ENCODE measurements at places on chromosomes 1 and 21.

DNA sequence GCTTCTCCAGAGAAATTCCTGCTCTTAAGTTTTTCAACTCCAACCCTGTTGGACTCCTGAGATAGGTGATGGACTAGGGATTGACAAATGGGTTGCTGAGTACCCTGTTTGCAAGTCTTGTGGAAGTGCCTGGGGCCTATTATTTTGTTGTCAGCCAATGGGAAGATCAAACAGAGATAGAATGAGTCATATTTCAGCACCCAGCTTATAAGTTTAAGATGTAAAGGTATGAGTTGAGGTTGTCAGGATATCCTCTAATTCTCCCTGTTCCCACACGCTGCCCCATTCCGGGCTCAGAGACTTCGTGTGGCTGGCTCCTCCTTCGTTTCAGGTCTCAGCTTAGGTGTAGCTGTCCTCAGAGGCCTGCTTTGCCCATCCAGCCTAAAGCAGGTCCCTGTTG lies 91.8 kb downstream of the CENPF start:
- DNase-seq: no peak

DNA sequence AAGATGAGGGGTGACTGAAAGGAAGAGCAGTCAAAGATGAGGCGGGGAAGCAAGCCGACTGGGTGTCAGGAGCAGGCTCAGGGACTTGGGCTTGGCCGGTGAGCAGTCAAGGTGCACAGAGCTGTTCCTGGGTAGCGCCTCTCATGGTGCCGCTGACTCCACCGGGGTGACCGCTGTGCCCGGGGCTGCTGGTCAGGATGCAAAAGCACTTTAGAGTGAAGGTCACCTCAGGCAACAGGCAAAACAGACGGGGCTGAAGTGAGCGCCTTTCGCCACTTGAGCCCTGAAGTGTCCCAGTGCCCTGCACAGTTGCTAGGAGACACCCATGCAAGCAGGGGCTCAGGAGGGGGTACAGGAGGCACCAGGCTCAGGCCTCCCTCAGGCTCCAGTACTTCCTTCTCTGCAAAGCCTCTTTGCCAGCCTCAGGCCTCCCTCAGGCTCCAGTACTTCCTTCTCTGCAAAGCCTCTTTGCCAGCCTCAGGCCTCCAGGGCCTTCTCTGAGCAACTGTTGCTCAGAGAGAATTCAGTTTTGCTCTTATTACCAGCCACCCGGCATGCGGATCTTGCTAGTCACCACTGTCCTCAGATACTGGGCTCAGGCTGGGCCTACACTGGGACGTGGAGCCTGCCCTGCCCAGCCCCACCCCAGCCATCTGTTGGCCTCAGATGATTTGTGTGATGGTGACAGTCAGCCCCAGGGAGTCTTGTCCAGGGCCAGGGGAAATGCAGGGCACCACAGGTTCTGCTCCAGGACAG lies 99.7 kb upstream of the IRF2BP2 start:
- peak; percentile 53 for DNase-seq

DNA sequence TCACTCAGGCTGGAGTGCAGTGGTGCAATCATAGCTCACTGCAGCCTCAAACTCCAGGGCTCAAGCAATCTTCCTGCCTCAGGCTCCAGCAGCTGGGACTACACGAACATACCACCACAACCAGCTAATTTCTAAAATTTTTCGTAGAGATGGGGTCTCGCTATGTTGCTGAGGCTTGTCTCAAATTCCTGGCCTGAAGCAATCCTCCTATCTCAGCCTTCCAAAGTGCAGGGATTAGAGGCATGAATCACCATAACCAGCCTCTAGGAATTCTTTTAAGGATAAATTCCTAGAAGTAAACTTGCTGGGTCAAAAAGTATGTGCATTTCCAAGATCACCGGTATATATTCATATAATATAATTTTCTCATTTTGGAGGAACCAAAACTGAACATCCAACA lies 17.6 kb upstream of the HUNK start:
- no peak for DNase-seq

- no peak for DNase-seq
These were observed 3.4 kb upstream of the B3GALNT2 start for GRCh38 chr1:235507623-235508022.

- no peak for DNase-seq
These were observed 698.5 kb upstream of the BRINP3 start for GRCh38 chr1:191176131-191176530.

DNA sequence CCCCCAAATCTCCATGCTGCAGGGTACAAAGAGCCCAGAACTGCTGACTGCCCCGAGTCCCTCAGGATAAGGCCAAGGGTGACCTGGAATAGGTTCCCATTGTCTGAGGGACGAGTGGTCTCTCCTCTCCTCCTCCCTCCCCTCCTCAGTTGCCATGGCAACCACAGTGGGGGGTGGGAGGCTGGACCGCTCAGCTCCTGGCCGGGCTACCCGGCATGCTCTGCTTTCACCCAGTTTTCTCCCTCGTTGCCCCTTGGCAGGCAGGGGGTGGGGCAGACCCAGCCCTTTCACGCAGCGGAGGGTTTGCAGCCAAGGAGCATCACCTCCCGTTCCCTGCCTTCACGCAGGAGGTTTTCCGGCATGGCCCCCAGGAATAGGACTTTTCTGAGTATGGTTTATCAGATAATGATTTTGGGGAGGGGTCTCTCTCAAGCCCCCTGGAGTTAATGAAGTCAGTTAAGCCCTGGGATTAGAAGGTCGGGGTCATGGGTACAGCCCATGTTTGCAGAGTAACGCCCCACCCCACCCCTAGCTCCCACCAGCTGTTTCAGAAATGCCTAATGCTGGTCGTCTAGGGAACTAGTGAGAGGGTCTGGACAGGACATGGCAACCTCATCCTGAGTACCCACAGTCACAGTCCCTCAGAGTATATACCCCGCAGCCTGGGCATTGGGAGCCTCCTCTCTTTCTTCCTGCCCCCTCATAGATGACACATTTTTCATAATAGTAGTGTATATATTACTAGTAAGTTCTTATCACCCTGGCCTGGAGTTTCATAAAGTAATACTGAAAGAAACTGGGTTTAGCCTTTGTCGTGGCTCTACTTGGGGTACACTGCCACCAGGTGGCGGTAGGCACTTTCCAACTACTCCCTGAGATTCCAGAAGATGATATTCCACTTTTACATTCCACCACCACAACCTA lies 20.7 kb downstream of the C1QB start:
- DNase-seq: peak; percentile 44

DNA sequence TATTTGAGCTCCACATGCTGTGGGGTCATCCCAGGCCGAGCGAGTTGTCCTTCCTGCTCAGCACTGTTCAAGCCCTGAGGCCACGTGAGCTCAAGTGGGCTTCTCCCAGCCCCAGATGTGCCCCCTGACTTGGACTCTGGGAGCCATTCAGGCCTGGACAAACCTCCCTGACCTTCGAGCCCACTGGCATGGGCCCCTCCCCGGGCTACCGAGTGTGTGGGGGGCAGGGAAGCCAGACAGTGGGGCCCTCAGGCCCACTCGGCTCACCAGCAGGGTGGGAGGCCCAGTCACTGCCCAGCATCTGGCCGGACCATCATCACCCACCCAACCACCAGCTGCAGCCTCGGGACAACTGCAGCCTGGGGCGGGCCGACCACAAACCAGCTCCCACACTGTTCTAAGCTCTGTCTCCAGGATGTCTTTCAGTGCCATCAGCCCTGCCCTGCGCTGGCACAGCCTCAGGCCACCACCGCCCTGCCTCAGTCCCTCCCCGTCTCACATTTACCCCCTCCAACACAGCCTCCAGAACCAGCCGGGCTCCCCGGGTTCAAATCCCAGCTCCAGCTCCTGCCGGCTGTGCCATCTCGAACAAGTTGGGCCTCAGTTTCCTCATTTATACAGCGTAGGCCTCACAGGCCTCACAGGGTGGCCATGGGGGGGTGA lies 20.9 kb upstream of the PLEKHG5 start:
- DNase-seq: no peak

GRCh38 chr1:207850621-207851407 lies 60.1 kb downstream of the CD34 start:
- no peak for DNase-seq

DNA sequence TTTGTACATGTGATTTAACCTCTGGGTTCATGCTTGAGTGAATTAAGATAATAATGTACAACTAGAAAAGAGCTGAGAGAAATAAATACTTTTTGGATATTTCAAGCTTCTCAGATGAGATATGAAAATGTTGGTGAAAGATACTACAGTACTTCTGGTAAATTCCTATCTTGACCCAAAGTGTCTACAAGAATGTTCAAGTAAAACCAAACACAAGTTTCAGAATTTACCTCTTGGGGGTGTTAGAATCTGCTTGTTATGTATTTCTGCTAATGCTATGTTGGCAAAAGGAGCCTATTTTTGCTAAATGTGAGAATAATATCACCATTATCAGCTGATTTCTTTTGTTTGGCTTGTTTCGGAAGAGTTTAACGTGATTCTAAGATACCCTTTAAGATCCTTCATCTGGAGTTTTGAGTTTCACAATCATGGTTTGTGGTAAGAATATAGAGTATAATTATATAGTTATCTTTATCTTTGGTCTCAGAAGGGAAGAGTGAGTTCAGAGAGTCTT lies 388.5 kb downstream of the LMO4 start:
- DNase-seq: no peak

DNA sequence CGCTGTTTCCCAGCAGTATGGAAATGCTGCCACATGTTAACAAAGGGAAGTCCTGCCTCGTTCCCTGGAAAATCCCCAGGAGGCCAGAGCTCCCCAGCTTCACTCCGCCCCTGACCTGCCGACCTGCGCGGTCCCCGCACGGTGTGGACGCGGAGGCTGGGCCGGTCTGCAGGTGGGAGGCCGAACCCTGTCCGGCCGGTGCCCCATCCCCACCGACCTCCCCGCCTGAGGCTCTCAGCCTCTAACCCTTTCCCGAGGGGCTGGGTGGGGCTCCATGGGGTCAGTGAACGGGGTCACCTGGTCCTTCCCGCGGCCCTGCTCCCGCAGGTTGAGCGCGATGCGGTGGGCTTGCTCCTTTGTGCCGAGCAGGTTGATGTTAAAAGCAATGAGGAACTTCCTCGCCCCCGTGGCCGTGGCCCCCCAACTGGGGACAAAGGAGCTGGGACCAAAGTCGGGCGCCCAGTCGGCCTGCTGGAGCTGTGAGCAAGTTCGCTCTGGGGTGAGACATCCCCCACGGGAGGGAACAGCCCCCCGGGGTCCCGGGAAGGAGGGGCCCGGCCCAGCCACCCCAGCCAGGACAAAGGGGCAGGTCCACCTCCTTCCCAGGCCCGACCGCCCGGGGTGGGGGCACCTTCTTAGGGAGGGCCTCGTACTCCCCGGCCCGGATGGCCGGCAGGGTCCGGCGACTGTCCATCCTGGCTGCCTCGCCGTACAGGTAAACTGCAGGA lies 4.0 kb downstream of the FTCD start:
- no peak for DNase-seq

DNA sequence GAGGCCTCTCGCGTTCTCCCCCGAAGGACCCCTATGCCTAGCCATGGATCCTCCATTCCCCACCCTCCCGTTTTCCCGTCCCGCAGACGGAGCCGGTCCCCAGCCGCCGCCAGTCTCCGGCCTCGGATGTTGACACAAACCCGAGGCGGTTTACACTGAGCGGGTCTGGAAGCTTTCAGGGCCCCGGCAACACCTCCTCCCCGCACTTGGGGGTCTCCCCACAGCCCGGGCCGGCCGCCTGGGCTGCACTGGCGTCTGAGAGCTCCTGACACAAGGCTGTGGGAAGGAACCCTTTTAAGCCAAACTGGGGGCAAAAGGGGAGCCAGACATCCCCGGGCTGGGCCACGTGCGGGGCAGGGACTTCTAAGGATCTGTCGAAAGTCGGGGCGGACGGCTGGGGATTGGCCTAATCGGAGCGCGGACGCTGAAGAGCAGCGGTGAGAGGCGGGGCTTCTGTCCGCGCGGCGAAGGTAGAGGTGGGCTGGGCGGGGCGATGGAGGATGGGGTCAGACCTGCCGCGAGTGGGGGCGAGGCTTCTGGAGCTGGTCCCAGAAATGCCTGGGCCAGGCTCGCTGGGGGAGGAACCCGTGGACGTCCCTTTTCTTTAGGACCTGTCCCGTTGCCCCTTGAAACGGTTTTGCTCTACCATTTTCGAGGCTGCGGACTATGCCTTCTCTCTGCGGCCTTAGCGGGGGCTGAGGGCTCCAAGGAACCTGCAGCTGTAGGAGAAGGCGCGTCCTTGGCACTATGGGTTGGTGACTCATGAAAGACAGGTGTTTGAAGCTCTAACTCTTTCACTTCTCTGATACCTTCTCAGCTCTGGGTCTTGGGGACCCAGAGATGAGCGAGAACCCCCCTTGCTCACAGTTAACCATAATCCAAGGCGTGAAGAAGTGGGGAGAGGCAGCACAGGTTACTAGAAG lies 1.2 kb upstream of the HPCAL4 start:
- peak; percentile 55 for DNase-seq

GRCh38 chr1:94434365-94435045 lies 16.3 kb downstream of the ABCD3 start:
- DNase-seq: no peak

DNA sequence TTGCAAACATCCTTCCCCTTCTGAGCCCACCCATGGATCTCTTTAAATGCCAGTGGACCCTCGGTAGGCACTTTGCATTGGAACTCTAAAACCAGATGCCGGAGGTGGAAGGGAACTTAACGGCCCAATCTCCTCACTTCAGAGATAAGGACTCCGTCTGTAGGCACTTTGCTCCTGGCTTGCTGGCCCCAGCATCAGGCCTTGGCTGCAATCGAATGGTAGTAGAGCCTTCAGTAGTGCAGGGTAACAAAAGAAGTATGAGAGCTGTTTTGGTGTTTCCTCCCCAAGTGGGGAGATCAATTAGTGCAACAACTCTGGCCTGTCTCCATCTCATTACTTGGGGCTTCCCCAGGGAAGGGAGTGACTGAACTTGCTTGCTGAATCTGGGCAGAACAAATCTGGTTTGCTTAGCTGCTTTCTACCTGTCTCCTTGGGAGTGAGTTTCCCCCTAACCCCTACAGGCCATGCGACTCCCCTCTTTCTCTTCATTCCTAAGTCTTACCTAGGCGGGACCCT lies 70.8 kb downstream of the TENT5C start:
- DNase-seq: no peak

GRCh38 chr21:34180826-34181359 lies 107.5 kb downstream of the MRPS6 start:
- DNase-seq: no peak

- peak; percentile 19 for DNase-seq
These were observed 22.9 kb upstream of the NDC1 start for GRCh38 chr1:53860967-53861411.

DNA sequence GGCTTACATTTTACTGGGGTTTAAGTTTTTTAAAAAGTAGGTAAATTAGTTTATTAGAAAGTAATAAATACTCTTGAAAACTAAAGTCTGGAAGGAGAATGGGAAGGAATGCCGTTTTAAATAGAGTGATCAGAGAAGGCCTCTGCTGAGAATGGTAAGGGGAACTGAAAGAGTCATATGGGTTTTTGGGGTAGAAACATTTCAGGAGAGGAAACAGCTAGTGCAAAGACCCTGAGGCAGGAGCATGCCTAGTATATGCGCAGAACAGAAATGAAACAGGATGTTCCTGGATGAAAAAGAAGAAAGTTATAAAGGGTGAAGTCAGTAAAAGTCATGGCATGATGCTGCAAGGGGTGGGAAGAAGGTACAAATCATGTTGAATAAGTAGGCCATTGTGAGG lies 38.9 kb downstream of the ZC3H11B start:
- DNase-seq: no peak

Data from DMS79 (cell line).